ENCODE measurements at places on chromosomes 12 and 14. TPM values are rescaled to one million over a fixed set of nuclear protein-coding genes. Genes with fewer than 3 reads are reported as not detected.

- no peak overlapping the region for H3K27ac ChIP-seq
- no peak for DNase-seq
- no peaks in the 10 kb centered on the region for H3K27me3 ChIP-seq
- H3K4me1 ChIP-seq: no peaks in the 10 kb centered on the region
- H3K36me3 ChIP-seq: peaks cover 10% of the 10 kb centered on the region
- no peak overlapping the region for H3K4me3 ChIP-seq
Measured at GRCh38 chr12:12181511-12181910, 85.3 kb downstream of the LRP6 start.

Gene ADCY6
- 1.0 TPM for total RNA-seq

- peak overlapping the region; percentile 85 for H3K27ac ChIP-seq
- no peak overlapping the region for H3K4me3 ChIP-seq
- H3K36me3 ChIP-seq: peaks cover 52% of the 10 kb centered on the region
- H3K27me3 ChIP-seq: no peaks in the 10 kb centered on the region
- peaks cover 5% of the 10 kb centered on the region for H3K4me1 ChIP-seq
- DNase-seq: no peak
Measured at GRCh38 chr12:108565146-108565545, 2.8 kb downstream of the ISCU start.

Gene OAS2
- total RNA-seq: 0.13 TPM

DNA sequence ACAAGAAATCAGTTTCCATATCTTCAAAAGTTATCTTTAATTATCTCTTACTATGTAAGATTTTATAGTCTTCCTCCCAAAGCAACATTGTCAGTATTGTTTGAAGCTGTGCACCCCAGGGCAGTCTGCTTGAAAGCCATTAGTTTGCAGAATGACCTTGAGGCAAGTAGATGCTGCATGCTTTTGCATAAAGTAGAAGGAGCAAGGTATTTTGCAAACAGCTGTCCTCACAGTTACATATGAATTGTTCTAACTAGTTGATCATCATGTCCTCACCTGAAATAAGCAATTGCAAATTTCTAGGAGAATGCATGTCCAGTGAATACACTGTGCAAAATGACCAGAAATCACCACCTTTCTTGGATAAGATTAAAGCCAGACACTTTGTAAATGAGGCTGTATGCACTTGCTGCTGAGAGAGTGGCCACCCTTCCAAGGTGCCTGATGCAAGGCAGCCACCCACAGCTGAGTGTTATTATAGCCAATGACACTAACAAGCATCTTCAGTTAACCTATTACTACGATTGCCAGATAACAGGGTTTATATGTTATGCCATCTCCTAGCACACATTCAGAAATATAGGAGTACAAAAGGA is 730.0 kb upstream of the TMEM132C start:
- no peak overlapping the region for H3K27ac ChIP-seq
- no peaks in the 10 kb centered on the region for H3K36me3 ChIP-seq
- no peaks in the 10 kb centered on the region for H3K4me1 ChIP-seq
- no peaks in the 10 kb centered on the region for H3K27me3 ChIP-seq

- H3K27ac ChIP-seq: no peak overlapping the region
- H3K27me3 ChIP-seq: no peaks in the 10 kb centered on the region
- no peaks in the 10 kb centered on the region for H3K4me1 ChIP-seq
- no peak for DNase-seq
Measured at GRCh38 chr12:7609495-7609894, 56.2 kb downstream of the APOBEC1 start.

- H3K4me3 ChIP-seq: no peak overlapping the region
- no peaks in the 10 kb centered on the region for H3K27me3 ChIP-seq
- H3K4me1 ChIP-seq: no peaks in the 10 kb centered on the region
- no peak for DNase-seq
- H3K36me3 ChIP-seq: no peaks in the 10 kb centered on the region
- no peak overlapping the region for H3K27ac ChIP-seq
Measured at GRCh38 chr14:104868060-104868740, 3.1 kb downstream of the CEP170B start.

DNA sequence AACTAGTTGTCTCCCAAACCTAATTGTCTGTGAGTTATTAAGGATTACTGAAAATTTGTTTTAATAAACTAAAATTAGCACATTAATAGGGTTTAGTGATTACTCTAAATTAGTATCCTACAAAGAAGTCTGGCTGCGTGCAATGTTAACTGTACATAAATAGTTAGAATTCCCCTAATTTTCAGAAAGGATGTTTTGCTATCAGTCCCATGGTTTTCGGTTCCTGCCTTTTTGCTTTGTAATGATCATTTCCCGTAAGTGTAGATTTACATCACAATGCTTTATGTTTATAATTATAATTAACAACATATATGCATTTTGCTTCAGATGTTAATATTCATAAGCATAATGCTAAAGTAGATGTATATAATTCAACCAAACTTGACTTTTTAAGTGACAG is 19.8 kb upstream of the LYZ start:
- no peaks in the 10 kb centered on the region for H3K27me3 ChIP-seq
- H3K4me1 ChIP-seq: no peaks in the 10 kb centered on the region
- no peak overlapping the region for H3K4me3 ChIP-seq
- H3K27ac ChIP-seq: peak overlapping the region; percentile 55
- H3K36me3 ChIP-seq: no peaks in the 10 kb centered on the region
- no peak for DNase-seq

DNA sequence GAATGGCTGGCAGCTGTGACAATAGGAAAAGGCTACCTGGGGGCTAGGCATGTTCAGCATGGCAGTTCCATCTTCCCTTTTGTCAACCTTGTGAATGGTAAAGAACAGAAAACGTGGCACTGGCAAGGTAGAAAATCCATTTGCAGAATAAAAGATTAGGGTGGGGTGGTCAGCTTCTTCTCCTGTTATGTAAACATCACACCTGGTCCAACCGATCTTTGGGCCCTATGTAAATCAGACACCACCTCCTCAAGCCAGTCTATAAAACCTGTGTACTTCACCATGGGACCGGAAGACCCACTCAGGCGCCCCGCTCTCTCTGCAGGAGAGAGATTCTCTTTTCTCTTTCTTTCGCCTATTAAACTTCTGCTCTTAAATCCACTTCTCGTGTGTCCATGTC is 19.6 kb upstream of the TMEM30B start:
- H3K27ac ChIP-seq: no peak overlapping the region
- H3K36me3 ChIP-seq: no peaks in the 10 kb centered on the region
- no peak for DNase-seq
- H3K4me1 ChIP-seq: no peaks in the 10 kb centered on the region

DNA sequence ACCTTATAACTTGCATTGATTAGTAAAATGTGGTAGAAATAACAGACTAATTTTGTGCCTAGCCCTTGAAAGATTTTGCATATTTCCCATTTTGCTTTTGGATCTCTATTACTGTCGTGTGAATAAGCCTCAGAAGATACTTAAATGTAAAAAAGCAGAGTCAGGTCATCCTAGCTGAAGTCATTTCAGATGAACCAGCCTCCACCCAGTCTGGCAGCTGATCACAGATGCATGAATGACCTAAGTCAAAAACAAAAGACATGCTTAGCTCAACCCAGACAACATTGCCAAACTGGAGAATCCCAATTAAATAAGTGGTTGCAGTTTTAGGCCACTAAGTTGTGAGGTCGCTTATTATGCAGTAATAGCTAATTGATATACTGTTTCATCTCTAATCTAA is 349.9 kb downstream of the C12orf50 start:
- no peak overlapping the region for H3K27ac ChIP-seq
- no peaks in the 10 kb centered on the region for H3K27me3 ChIP-seq

DNA sequence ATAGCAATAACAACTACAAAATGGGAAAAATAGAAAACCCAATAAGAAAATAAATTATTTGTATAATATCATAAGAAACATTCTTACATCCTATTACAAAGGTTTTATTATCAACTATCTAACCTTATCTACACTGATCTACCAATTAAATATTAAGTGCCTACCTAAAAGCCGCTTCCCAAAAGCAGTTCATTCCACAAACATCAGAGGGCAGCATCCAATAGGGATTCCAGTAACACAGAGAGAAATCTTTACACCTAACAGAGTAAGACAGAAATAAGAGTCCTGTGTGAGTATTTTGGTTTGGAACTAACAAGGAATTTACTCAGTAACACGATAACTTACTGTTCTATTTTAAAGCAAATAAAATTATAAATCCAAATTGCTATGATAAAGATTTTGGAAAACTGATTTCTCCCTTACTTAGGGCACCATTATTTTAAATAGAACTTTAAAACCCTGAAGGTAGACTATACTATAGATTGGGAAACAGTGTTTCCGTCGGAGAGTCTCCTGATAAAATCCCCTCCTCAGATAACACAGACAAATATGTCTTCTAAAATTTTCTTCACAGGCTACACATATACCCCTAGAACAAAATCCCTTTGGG is 15.0 kb downstream of the GXYLT1 start:
- no peaks in the 10 kb centered on the region for H3K36me3 ChIP-seq
- no peaks in the 10 kb centered on the region for H3K27me3 ChIP-seq
- no peak overlapping the region for H3K4me3 ChIP-seq
- no peak overlapping the region for H3K27ac ChIP-seq

- no peak for DNase-seq
- no peaks in the 10 kb centered on the region for H3K36me3 ChIP-seq
- H3K27me3 ChIP-seq: no peaks in the 10 kb centered on the region
- H3K4me3 ChIP-seq: no peak overlapping the region
- H3K4me1 ChIP-seq: peaks cover 8% of the 10 kb centered on the region
Measured at GRCh38 chr14:74133833-74134481, 49.2 kb downstream of the LIN52 start.

GRCh38 chr12:16602412-16602811 is 3.5 kb downstream of the LMO3 start:
- no peaks in the 10 kb centered on the region for H3K27me3 ChIP-seq
- no peak for DNase-seq
- H3K36me3 ChIP-seq: no peaks in the 10 kb centered on the region
- H3K4me3 ChIP-seq: no peak overlapping the region
- H3K4me1 ChIP-seq: no peaks in the 10 kb centered on the region

- H3K27ac ChIP-seq: 0 out of 3 replicates have a peak overlapping the region, but pooled peaks have one; percentile 36
- no peaks in the 10 kb centered on the region for H3K36me3 ChIP-seq
- H3K4me3 ChIP-seq: no peak overlapping the region
- DNase-seq: peak; percentile 87
Measured at GRCh38 chr14:100546051-100546443, 41.2 kb downstream of the BEGAIN start.

- no peaks in the 10 kb centered on the region for H3K27me3 ChIP-seq
- H3K4me3 ChIP-seq: no peak overlapping the region
- DNase-seq: no peak
- no peaks in the 10 kb centered on the region for H3K36me3 ChIP-seq
Measured at GRCh38 chr12:41436076-41436475, 248.0 kb downstream of the PDZRN4 start.

GRCh38 chr12:95762123-95762785 is 28.3 kb downstream of the NTN4 start:
- no peaks in the 10 kb centered on the region for H3K27me3 ChIP-seq
- no peak for DNase-seq

Gene HAL
- total RNA-seq: not detected

DNA sequence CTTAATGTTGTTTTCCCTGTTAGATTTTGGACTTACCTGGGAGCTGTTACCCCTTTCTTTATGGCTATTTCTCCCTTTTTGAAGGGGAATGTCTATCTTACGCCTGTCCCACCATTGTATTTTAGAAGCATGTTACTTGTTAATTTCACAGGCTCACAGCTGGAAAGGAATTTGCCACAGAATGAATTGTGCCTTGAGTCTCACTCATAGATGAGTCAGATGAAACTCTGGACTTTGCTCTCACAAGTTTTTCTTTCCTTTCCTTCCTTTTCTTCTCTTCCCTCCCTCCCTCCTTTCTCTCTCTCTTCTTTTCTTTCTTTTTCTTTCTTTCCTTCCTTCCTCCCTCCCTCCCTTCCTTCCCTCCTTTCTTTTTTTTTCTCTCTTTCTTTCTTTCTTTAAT is 9.3 kb upstream of the ATF7IP start:
- H3K4me3 ChIP-seq: no peak overlapping the region
- no peak overlapping the region for H3K27ac ChIP-seq
- no peaks in the 10 kb centered on the region for H3K27me3 ChIP-seq
- H3K36me3 ChIP-seq: no peaks in the 10 kb centered on the region
- DNase-seq: no peak
- H3K4me1 ChIP-seq: no peaks in the 10 kb centered on the region

Gene LPAR5
- 11.7 TPM for total RNA-seq

Gene GPRC5A
- 0.64 TPM for total RNA-seq

Gene TAS2R8
- not detected for total RNA-seq

GRCh38 chr12:12281134-12281533 is 14.3 kb upstream of the LRP6 start:
- H3K4me1 ChIP-seq: no peaks in the 10 kb centered on the region
- no peaks in the 10 kb centered on the region for H3K27me3 ChIP-seq
- H3K27ac ChIP-seq: no peak overlapping the region
- no peak overlapping the region for H3K4me3 ChIP-seq

DNA sequence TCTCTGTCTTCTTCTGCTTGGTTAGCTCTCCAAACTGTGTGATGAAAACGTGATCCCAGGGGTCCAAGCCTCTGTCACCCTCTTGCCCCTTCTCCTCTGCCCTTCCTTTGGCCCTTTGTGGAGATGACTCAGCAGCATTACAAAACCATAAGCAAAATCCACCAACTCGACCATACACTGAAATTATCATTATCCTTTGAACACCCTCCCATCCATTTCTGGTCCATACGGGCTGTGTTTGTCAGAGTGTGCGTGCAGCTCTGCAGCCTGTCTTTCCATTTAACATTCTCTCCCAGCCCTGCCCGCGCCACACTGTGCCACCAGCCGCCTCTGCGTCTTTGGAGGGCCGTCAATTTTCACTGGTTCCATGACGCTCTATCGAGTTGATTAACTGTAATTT is 69.2 kb downstream of the SLC25A47 start:
- no peaks in the 10 kb centered on the region for H3K36me3 ChIP-seq
- peaks cover 29% of the 10 kb centered on the region for H3K4me1 ChIP-seq
- DNase-seq: no peak
- no peak overlapping the region for H3K4me3 ChIP-seq
- H3K27ac ChIP-seq: no peak overlapping the region

GRCh38 chr12:2857576-2857975 is 737 bp upstream of the TEX52 start:
- H3K4me3 ChIP-seq: no peak overlapping the region
- peaks cover 35% of the 10 kb centered on the region for H3K36me3 ChIP-seq
- no peaks in the 10 kb centered on the region for H3K27me3 ChIP-seq
- no peaks in the 10 kb centered on the region for H3K4me1 ChIP-seq

DNA sequence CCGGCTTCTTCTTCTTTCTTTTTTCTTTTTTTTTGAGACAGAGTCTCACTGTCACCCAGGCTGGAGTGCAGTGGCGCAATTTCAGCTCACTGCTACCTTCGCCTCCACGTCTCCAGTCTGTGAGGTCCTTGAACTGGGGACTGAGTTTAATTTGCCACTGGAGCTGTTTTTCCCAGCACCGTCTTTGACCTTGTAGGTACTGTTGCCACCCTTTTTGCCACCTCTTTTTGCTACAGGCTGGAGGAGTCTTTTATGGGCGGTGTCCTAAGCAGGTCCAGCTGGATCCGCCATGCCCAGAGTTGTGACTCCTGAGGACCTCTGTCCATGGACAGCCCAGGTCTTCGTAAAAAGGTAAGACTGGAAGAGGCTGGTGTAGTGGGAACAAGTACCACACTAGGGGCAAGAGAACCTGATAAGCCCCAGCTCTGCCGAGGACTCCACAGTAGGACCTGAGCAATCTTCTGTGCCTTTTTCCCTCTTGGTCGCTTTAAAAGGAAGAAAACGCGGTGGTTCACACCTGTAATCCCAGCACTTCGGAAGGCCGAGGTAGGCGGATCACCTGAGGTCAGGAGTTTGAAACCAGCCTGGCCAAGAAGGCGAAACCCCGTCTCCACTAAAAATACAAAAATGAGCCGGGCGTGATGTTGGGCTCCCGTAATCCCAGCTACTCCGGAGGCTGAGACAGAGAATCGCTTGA is 946 bp downstream of the RNU4-2 start:
- H3K4me3 ChIP-seq: peak overlapping the region; percentile 29
- peak overlapping the region; percentile 63 for H3K27ac ChIP-seq
- no peaks in the 10 kb centered on the region for H3K27me3 ChIP-seq
- H3K36me3 ChIP-seq: no peaks in the 10 kb centered on the region

Gene PTGDR
- not detected for total RNA-seq

Gene SIX6
- not detected for total RNA-seq

Gene MMP17
- total RNA-seq: 18.0 TPM
